EL (cell line): ENCODE measurements at places on chromosomes 7 and 10.

GRCh38 chr7:4227105-4228010 is 454.7 kb upstream of the FOXK1 start:
- DNase-seq: no peak

- DNase-seq: no peak
Measured at GRCh38 chr7:54955696-54956420, 63.0 kb upstream of the EGFR start.

DNA sequence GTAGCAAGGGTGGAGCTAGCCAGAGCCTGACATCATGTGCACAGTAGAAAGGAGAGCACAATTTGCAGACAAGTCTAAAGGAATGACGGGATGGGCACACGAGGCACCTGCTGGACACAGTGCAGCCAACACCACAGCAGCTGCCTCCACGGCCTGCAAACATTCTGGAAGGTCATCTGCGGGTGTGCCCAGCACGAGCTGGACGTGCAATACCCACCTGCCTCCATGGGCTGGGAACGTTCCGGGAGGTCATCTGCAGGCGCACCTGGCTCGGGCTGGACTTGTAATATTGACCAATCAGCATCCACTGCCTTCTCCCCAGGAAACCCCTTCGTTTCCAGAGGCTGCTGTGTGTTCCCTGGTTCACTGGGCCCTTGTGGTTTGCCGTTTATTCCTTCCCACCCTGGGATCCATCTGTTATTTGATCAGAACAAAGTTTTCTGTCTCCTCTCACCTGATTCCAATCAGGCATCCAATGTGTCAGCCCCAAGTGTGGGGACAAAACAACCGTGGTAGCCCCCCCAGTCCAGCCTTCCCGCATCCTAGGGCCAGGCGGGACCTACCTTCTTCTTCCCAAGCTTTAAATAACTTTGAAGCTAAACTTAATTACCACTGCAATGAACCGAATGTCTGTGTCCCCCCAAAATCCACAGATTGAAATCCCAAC is 243.4 kb upstream of the PPP2R2D start:
- no peak for DNase-seq

DNA sequence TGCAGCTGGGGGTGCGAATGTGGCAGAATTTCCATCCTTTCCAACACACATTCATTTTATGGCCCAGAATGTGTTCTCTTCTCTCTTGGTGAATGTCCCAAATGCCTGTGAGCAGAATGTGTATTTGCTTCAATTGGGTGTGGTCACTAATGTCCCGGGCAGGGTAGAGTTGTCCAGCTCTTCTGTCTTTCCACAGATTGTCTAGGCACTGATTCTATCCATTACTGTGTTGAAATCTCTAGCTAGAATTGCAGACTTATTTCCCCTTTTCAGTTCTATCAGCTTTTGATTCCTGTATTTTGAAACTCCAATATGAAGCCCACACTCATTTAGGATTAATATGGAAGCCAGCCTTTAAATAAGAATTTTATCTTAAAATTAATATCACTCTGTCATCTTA is 14.0 kb upstream of the AKR1E2 start:
- DNase-seq: no peak

DNA sequence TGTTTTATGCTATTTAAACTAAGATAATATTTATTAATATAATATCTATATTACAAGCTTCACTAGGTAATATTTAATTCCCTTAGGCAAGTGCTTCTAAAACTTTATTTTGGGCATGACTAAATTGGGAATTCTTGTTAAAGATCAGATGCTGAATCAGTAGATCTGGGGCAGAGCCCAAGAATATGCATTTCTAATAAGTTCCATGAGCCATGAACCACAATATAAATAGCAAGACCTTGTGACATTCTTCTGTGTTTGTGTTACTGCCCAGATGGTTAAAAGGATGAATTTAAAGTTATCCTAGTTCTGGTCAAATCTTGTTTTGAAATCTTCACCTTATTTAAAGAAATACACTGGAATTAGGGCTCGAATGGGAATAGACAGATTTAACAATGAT is 258.4 kb upstream of the CACNA2D1 start:
- DNase-seq: peak; percentile 7

- peak; percentile 72 for DNase-seq
Measured at GRCh38 chr10:17056781-17057428, 72.7 kb downstream of the CUBN start.

- DNase-seq: no peak
Measured at GRCh38 chr7:108067844-108068243, 62.3 kb downstream of the LAMB4 start.

GRCh38 chr7:90155206-90155605 is 937 bp downstream of the STEAP1 start:
- DNase-seq: no peak

GRCh38 chr10:132077091-132077490 is 11.3 kb downstream of the JAKMIP3 start:
- no peak for DNase-seq

DNA sequence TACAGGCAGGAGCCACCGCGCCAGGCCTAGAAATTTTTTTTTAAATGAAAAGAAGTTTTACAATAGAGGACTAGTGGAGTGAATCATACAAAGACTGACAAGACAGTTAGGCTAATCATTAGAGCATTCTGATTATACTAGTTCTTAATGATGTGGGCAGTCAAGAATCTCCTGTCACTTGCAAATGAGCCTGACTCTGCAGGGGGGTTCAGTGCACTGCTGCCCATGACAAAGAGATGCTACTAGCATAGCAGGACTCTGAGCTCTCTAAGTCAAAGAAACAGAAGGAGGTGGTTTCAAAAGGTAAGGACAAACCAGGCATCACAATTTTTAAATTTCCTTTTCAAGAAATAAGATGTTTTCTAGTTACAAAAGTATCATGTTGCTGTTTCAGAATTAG is 59.0 kb downstream of the CCDC6 start:
- DNase-seq: no peak

- no peak for DNase-seq
Measured at GRCh38 chr7:35241884-35242283, 12.0 kb downstream of the TBX20 start.

- no peak for DNase-seq
Measured at GRCh38 chr10:69732147-69732825, 69.4 kb upstream of the COL13A1 start.

DNA sequence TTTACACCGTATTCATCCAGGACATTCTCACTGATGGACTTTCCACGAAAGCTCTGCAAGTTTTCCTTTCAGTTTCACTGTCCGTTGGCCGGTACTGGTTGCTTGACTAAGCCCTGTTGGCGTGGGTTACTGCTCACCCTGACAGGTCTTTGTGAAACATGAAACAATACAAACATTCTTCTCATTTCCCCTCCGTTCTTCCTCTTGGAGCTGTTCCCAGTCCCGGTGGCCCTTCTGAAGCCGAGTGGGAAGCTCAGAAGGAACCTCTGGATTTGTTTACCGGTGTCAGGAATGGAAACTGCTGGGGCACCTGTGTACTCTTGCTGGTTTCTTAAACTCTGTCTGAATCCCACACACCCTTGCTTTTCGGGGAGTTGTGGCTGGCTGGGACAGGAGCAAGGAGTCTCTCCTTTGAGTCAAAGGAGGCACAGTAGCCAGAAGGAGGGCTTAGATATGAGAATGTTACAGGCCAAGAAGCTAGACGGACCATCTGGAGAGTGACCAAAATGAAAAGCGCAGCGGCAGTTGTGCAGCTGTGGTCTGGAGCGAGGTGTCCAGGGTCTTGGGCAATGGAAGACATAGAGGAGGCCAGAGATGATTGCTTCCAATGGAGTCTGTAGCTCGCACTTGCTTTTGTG is 45.7 kb downstream of the LYZL2 start:
- DNase-seq: peak; percentile 71

DNA sequence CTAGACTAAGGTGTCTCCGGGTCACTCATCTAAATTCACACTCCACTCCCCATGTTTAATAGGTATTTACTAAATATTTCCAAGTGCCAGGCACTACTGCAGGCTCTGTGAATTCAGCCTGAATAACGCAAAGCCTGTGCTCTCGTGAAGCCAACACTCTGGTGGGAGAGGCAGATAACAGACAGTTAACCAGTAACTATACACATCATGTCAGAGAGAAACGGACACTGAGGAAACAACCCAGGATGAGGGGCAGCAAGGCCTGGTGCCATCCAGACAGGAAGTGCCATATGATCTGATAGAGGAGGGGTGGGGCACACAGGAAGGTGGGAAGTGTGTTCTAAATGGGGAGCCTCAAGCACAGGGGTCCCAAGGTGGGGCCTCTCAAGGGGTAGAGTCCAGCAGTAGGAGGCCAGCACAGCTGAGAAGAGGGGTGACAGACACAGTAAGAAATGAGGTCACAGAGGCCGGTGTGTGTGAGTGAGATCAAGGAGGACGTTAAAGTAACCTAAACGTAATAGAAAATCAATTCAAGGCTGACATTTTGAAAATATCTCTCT is 85.3 kb downstream of the LARP4B start:
- DNase-seq: no peak

DNA sequence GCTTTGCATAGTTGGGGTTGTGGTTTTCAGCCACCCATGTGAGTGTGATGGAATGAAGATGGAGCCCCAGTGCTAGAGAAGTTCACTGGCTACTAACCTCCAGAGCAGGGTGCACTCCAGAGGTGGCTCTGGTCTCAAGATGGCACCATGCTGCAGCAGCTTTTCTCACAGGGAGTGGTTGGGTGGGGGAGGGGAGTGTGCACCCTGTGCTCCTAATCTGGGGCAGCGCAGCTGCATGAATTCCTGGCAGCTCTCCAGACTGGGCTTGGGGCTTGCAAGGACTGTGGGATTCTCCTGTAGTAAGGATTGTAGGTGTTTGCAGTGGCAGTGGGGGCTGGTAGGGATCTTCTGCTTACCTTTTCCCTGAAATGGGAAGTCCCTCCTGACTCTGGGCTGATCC is 23.7 kb downstream of the PHTF2 start:
- DNase-seq: no peak

DNA sequence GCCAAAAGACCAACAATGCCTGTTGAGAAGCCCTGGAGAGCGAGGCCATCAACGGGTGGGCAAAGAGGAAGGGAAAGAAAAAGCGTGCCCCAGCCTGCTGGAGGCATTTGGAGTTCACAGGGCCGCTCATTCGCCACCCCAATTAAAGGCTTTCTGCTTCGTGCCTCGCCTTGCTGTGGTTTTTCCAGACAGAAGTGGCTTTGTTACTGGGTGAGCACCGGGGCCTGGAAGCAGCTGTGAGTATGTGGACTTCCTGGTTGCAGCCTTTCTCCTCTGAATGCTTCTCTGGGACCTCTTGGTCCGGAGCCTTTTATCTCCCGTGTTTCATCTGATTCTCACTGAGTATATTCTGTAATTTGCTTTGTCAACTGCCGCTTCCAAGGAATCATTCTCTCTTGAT is 118.1 kb upstream of the EGR2 start:
- no peak for DNase-seq

- DNase-seq: no peak
Measured at GRCh38 chr10:129090618-129091366, 376.2 kb upstream of the MGMT start.

DNA sequence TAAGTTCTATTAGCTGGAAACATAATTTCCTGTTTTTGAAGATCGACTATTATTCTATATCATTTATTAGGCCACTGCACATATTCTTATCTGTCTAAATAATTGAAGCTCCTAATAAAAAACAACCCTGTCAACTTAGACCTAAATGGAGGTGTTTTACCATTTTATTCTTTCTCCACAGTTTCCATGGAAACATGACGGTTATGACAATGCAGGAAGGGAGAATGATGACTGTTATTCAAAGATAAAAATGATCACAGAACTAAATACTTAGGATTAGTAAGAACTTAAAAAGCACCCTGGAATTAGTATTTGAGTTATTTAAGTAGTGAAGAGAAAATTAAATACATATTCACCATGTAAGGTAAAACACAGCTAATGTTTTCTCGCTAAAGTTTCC is 119.9 kb upstream of the DKK1 start:
- no peak for DNase-seq

GRCh38 chr10:3265088-3265487 is 92.5 kb upstream of the PITRM1 start:
- peak; percentile 38 for DNase-seq

DNA sequence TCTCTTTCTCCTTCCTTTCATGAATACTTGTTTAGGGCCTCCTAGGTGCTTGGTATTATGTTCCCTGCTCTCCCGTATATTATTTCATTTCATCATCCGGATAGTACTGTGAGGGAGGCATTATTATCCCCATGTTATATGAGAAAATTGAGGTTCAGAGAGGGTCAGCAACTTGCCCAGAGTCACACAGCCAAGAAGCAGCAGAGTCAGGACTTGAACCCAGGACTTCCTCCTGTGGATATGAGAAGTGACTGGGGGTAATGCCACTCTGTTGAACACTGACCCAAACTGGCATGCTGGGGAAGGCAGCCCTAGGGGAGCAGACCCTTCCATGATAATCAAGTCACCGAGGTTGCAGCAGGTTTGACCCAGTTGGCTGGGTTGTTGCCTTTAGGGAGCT is 8.2 kb upstream of the SFRP5 start:
- no peak for DNase-seq

- no peak for DNase-seq
Measured at GRCh38 chr10:38003588-38003987, 6.9 kb upstream of the ZNF33A start.

- DNase-seq: no peak
Measured at GRCh38 chr10:63664341-63664885, 143.2 kb downstream of the REEP3 start.

DNA sequence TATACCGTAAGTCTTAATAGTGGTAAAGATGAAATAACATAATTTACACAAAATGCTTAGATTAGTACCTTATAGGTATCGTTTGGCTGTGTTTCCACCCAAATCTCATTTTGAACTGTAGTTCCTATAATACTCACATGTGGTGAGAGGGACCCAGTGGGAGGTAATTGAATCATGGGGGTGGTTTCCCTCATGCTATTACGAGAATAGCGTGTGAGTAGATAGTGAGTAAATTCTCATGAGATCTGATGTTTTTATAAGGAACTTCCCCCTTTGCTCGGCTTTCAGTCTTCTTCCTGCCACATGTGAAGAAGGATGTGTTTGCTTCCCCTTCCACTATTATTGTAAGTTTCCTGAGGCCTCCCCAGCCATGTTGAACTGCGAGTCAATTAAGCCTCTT is 426.3 kb upstream of the POT1 start:
- no peak for DNase-seq

DNA sequence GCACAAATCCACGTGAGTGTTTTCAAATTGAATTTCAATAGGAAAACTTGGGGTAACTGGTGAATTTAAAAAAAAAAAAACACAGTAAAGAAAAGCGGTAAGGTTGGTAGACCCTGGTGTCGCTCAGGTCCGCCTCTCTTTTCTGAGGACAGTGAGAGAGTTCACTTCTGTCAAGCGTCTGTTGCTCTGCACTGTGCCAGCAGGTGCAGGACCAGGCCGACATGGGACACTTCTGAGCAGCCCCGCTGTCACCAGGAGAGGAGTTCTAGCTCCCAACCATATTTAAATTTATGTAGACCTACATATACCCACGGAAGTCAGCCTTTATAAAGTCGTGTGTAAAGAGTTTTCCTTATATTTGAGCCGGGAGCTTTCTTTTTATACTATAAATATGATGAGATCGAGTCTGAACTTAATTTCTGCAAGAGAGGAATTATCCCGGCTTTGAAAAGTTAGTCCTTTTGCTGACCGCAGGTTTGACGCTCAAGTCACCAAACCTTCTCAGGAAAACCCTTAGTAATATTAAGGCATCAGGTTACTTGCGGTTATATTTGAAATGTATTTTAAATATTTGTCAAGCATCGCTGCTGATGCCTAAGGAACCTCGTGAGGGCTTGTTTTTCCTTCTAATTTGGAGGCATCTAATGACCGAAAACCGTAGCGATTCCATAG is 531 bp downstream of the IKZF1 start:
- no peak for DNase-seq

- DNase-seq: no peak
Measured at GRCh38 chr10:129712000-129712399, 245.0 kb downstream of the MGMT start.
